ENCODE measurements at places on chromosomes 1 and 21.

DNA sequence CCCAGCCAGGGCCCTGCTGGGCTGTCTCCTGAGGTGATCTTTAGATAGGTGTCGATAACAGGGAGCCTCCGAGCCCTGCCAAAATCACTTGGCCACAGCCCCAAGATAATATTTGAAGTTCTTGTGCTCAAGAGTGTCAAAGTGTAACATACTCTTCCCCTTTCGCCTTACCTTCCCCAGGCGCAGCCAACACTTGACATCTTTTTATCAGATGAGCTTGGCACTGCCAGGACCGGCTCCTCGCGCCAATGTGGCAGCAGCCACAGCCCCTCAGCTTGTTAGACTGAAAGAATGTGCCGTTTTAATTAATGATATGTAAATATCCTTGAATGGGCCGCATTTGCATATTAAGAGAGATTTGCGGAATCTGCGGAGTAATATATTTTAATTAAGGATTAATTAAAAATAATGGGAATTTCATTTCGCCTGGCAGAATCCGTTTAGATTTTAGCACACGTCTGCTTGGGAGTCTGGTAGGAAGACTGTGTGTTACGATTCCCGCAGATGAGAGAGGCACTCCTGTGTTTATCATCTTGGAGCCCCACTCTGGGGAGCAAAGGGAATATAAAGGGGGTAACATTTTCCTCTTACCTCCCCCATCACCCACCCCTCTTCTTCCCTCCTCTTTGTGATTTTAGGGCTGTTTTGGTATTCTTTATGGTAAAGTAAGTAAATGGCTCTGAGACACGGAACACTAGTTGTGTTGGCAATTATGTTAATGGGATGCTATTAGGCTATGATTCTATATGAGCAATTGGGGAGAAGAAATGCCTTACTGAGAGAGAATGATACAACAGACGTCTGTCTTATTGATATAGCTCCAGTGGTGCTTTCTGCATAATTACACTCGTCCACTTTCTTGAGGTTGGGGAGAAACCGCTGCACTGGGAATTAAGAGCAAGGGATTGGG lies 109.8 kb downstream of the PBX1 start:
- no peak for DNase-seq

DNA sequence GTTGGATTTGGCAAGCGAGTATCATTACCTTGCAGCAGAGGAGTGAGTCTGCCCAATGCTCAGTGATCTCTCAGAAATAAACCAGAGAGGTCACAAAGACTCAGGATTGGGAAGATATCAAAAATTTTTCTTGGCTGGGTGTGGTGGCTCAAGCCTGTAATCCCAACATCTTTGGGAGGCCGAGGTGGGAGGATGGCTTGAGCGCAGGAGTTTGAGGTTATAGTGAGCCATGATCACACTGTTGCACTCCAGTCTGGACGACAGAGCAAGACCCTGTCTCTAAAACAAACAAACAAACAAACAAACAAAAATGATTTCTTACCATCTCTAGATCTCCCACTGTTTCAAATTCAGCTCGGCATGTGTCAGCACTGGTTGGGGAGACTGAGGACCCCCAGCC lies 13.3 kb upstream of the BECN2 start:
- no peak for DNase-seq

DNA sequence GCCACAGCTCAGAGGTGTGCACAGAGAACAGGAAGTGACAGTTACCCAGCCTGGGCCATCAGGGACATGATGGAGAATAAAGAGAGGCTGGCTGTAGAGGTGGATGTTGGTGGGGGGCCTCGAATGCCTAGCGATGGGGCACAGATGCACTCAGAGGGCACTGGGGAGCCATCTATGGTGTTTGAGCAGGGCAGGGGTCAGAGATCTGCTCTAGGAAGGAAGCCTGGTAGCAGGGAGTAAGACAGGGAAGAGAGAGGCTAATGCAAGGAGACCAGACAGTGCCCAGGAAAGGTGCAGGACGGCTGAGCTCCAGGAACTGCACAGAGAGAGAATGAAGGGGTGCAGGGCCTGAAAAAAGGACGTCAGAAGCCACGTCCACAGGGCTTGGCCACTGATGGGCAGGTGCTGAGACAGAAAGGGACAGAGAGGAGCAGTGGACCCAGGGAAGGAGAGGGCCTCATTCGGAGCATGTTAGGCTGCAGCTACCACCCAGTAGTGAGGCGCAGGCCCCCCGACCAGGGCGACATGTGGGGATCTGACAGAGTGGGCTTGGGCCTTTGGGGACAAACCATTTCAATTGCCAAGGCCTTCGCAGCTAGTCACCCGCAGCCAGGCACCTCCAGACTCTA lies 1.1 kb upstream of the KCNAB2 start:
- DNase-seq, result no peak

GRCh38 chr1:40780678-40781607 lies 2.6 kb upstream of the KCNQ4 start:
- no peak for DNase-seq

DNA sequence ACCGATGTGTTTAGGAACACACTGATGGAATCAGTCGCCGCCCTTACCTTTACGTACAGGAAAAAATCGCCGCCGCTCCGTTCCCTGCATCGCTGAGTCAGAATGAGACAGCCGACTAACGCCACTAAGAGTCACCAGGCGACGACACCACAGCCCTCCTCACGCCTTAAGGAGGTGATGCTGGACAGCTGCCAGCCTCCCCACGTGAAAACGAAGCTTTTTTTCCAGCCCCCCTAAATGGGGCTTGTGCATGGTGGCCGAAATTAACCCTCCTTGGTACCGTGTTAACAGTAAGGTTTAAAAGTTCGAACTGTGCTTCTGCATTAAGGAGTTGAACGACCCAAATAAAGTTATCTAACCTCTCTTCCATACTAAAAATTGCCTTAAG lies 511 bp downstream of the DNTTIP2 start:
- DNase-seq, result peak; percentile 83

DNA sequence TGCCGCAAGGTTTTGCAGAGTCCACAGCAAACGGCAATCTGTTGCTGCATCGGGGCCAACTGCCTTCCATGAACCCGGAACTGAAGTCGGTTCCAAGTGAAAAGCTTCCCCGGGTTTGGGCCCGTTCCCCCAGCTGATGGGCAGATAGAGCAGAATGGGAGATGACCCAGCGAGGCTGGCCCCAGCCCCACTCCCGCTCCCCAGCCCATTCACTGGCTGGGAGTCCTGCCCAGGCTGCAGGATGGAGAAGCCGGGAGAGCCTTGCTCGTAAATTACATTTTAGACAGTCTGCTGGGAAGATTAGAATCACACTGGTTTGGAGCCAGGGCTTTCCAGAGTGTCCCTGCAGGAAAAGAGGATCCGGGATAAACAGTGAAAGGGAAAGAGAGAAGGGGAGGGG lies 31.6 kb upstream of the PAX7 start:
- DNase-seq, result no peak

DNA sequence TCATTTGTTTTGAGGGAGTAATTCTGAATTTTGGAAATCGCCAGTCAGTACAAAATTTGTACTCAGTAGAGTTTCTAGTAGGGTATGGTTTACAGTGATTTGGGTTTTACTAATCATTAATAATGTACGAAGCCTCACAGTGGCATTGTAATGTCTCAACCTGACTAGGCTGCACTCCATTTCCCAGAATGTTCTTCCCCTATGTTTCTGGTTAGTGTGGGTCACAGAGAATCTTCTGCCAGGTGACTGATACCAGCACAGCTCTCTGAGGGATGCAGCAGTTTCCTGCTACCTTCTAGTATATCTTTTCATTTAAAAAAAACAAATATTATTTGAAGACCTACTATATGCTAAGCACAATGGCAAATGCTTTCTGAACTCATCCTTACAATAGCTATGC lies 112.9 kb downstream of the PTPN14 start:
- no peak for DNase-seq

- no peak for DNase-seq
Observed at GRCh38 chr1:183808296-183809027, 3.5 kb downstream of the RGL1 start.

DNA sequence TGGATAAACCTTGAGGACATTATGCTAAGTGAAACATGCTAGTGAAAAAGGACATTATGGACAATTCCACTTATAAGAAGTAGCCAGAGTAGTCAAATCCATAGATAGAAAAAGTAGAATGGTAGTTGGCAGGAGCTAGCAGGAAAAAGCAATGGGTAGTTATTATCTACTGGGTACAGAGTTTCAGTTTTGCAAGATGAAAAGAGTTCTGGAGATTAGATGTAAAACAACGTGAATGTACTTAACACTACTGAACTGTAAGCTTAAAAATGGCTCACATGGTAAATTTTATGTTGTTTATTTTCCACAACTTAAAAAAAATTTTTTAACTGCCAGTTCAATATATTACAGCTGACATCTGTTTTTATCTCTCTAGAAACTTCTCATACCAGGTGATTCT lies 19.4 kb downstream of the JAK1 start:
- no peak for DNase-seq

DNA sequence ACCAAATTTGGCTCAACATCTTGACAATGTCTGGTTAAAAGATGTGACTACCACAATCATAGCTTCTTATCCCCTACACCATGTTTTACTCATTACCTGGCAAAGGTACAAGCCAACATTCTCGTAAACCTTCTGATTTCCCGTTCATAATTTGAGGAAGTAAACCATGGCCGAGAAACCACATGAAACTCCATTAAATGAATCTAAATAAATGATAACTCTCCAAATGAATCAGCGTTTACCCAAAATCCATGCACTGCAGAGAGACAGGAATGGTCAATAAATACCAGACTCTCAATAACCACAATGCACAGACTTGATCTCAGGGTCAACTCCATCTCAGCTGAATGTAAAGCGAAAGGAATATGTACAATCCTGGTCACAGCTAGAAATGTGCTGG lies 125.2 kb downstream of the TYW3 start:
- no peak for DNase-seq

- no peak for DNase-seq
Observed at GRCh38 chr1:27686223-27686990, 14.4 kb upstream of the IFI6 start.

- DNase-seq, result no peak
Observed at GRCh38 chr21:36386031-36386642, 945 bp downstream of the CHAF1B start.

DNA sequence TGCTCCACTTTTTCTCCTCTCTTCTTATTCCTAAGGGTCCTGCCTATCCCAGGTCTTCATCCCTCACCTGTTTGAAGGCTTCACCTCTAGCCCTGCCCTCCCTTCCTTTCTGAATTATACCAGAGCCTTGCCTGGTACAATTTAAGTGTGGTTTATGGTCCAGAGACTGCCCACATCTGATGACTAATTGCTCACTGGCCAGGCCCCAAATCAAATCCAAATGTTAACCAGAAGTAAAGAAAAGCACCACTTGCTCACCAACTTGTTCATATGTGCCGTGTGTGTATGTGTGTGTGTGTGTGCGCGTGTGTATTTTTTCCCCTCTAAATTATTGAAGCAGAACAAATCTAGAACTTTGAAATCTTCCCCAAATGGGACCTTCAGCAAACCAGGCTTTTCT lies 26.4 kb downstream of the MYOM3 start:
- no peak for DNase-seq

DNA sequence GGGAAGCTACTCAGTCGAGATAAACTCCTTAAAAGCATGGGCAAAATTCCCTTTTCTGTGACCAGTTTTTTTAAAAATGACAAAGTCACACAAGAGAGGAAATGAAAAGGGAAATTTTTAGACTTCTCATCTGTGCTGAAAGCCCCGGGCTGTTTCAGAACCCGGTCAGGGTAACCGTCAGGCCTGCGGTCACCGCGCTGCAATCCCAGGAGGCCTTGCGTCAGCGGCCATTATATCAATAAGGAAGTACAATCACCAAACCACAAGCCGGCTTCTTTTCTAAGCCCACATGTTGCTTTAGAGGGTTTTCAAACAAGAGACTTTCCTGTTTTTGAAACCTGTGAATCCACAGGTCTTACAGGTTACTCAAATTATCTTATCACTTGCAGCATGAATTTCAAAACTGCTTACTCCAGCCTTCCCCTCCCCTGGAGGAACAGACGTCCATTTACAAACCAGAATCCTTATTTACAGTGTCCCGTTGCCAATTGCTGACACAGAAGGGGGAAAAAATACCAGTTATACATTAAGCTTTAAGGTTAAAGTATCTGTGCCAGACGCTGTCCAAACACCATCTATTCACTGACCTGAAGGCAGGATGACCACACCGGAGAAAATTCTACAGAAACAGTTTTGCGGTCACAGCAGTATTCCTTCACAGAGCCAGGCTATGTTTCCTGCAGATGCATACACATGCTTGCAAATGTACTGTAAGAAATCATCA lies 165.3 kb downstream of the TOMM20 start:
- DNase-seq, result peak; percentile 98

DNA sequence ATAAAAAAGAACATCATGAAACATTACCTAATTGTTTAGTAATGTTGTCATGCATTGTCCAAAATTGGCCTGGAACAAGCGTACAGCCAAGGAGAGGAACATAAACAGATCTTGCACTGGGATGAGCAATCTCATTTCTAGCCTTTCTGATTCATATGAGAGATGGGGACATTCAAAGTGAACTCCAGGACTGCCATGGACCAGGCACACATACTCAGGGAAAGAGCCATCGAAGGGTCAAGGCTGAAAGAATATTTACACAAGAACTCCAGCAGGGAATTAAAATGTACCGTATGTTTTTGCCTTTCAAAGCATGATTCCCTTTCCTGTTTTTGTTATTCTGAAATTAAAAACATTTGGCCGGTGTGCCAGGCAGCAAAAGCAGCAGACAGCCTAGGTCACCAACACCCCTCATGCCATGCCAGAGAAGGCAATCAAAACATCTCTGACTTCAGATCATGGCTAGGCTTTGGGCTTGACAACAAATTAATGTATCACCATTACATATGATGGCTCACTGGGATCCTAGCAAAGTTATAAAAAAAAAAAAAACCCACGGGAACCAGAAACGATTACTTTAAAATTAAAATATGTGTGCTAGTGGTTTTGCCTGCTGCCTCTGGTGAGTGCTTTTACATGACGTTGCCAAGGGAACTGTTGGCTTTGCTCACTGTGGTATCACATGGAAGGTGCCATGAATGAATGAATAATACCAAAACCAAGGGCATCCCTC lies 159.8 kb downstream of the TGFBR3 start:
- no peak for DNase-seq

DNA sequence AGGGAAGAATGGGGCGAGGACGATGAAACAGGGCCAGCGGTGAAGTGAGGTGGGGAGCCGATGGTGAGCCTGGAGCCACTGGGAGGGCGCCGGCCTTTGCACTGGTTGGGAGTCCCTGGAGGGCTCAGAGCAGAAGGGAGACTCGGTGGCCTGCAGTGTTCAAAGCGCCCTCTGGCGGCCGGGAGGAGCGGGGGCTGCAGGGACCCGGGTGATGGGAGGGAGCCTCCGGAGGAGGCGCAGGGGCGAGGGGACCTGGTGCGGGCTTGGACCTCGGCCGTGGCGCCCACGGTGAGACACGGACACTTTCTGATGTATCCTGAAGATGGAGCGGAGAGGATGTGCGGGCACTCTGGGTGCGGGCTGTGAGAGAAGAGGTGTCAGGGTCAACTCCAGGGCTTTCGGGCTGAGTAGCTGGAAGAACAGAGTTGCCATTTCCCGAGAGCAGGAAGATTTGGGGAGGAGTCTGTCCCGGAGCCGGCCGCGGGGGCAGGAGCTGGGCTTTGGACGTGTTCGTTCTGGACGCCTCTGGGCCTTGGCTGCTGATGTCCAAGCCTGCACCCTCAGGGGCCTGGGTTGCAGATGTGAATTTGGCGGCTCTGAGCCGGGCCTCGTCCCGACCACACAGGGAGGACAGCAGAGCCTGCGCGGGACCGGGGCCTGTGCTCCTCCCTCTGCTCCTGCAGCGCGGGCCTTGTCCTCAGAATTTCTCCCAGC lies 29.7 kb downstream of the HEYL start:
- peak; percentile 86 for DNase-seq
